SW 1271 (cell line): ENCODE measurements at places on chromosomes 1 and 21.

DNA sequence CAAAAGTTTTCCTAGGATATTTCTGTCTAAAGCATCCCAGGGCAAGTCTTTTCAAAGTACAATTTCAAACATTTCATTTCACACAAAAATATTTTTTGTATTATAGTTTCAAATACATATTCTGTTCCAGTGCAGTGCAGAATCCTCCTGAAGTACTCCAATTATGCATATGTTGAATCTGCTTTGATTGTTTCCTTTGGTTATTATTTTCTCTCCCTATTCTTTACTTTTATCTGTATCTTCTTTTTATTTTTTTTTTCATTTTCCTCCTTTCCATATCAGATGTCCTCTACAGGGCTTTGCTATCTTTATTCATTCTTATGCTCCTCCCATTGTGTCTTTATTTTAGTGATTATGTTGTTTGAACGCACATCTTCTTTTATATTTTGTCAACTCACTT is 274.8 kb downstream of the DPYD start:
- DNase-seq, result no peak

DNA sequence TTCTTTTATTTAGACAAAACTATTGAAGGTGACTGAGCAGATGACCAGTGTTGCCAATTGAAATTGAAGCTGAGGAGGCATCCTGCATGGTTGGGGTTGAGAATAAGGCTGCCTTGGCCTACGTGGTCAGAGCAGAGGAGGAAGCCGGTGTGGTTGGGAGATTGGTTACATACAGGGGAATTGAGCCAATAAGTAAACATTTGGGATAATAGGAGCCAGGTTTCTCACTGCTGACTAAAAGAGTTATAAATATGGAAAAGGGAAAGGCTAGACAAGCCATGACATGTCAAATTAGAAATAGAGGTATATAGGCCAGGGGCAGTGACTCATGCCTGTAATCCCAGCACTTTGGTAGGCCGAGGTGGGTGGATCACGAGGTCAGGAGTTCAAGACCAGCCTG is 15.8 kb downstream of the SNX7 start:
- DNase-seq, result no peak

DNA sequence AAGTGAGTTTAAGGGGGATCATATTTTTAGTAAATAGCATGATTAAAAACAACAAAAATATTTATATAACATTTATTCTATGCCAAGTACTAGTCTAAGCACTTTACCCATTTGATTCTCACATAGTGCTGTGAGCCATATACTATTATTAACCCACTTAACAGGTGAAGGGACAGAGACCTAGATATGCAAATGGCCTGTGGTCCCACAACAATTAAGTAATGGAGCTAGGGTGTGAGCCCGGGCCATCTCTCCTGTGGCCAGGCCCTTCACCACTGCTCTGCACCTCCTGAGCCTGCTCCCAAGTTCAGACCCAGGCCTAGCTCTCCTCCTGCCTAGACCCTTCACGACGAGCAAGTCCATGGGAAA is 537 bp downstream of the ASCL5 start:
- DNase-seq, result no peak

DNA sequence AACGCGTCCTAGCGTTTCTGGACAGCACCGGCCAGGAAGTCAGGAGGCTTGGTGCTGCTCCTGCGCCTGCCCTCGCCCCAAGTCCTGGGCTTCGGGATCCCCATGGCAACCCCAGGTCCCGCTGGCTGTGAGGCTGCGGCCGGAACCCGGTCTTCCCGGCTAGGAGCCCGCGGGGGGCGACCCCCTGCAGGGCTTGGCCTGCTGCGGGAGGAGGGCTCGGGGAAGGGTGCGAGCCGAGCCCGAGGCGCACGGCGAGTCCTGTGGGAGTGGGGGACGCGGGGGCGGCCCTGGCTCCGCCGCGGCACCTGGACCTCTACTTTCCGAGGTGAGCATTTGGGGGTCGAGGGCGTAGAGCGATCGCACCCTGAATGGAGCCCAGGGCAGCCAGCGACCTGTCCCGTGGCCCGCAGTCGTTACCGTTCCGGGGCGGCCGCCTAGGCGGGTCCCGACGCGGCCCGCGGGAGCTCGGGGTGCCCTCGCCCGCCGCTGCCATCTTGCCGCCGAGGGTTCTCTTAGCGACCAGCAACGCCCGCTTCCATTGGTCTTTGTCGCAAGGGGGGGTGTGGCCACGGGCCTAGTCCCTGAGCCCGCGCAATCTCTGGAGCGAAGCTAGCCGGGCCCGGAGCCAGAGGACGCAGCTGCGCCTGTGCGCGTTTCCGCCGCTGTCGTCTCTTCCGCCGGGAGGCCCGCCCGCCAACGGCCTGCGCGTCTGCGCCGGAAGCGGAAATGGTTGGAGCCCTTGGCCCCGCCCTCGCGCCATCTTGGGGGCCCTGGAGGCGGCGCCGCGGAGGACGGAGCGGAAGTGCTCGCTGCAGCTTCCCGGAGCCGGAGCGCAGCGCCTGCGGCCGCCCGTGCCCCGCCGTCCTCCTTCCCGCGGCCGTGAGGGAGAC is at the start of the genes MORN1 and RER1:
Gene MORN1 (minus strand): TSS at position 514 of the 890 bp plus-strand sequence. CDS start 21 bp downstream, at position 493.
Gene RER1 (plus strand): TSS at position 801 of the 890 bp plus-strand sequence. CDS start 3,950 bp downstream, outside the sequence.
- DNase-seq, result peak; percentile 89

- no peak for DNase-seq
Measured at GRCh38 chr21:44436111-44436611, 19.1 kb upstream of the LRRC3 start.

DNA sequence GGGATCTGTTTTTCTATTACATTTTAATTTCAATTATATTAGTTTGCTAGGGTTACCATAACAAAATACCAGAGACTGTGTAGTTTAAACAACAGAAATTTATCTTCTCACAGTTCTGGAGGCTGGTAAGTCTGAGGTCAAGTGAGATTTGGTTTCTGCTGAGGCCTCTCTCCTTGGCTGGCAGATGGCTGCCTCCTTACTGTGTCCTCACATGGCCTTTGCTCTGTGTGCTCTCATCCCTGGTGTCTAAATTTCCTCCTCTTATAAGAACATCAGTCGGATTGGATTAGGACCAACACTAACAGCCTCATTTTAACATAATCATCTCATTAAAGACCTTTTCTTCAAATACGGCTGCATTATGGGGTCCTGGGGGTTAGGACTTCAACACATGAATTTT is 195.2 kb upstream of the CHODL start:
- no peak for DNase-seq
